HuH-7 (cell line): ENCODE measurements at places on chromosomes 6 and 20.

- no peak for DNase-seq
Observed at GRCh38 chr6:127484212-127484863, 25.1 kb upstream of the KIAA0408 start.

- no peak for DNase-seq
Observed at GRCh38 chr20:42406826-42407225, 782.9 kb downstream of the PTPRT start.

- no peak for DNase-seq
Observed at GRCh38 chr6:88584581-88585275, 378.7 kb downstream of the RNGTT start.

DNA sequence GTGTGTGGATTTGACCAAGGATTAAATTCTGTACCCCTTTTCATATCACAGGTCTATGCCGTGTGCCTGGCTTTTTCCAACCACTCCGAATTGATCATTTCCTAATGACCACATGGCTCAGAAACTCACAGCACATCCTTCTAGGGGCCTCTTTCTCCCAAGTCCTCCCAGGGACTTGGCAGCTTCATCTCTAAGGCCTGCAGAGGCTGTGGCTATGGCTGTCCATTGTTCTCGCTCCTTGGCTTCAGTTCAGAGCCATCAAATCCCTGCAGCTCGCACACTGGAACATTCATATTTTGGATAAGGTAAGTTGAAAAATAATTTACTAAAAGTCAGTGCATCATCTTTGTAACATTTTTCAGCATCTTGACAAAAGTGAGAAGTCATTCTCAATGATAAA lies 497.2 kb upstream of the CDH4 start:
- DNase-seq = no peak

- DNase-seq = no peak
Observed at GRCh38 chr6:35401514-35401913, 50.6 kb upstream of the FANCE start.

GRCh38 chr6:38646166-38646878 lies 6.6 kb upstream of the BTBD9 start:
- DNase-seq = no peak

- DNase-seq = peak; percentile 40
Observed at GRCh38 chr6:79586548-79586947, 44.6 kb upstream of the SH3BGRL2 start.

DNA sequence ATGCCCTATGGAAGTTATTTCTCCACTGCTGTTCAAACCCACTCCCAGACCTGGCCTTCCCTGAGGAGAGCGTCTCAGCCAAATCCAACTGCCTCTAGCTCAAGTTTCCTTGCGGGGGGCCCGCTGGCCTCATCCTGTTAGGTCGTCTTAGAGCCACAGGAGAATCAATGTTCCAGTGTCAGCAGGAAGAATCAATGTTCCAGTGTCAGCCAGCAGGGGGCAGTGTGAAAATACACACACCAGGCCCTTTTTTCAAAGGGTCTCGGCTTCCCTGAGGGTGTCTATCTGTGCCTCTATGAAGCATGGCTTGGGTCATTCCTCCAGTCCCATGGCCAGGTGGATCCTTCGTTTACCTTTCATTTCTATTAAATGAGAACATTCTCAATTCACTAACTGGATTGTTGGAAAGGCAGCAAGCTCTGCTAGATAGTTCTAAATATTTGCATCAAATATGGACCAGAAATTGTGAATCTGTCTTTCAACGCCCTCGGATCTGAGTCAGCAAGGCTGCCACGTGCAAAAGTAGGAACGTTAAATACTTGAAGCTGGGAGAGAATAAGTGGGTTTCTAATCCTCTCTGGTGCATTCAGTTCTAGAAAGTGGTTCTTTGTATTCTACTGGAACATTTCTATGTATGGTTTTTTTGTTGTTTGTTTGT lies 19.2 kb downstream of the PRND start:
- peak; percentile 62 for DNase-seq

- no peak for DNase-seq
Observed at GRCh38 chr6:15272562-15272961, 26.7 kb downstream of the JARID2 start.

- DNase-seq = no peak
Observed at GRCh38 chr6:37315157-37315515, 38.6 kb upstream of the RNF8 start.

- no peak for DNase-seq
Observed at GRCh38 chr20:45432294-45432693, 16.4 kb downstream of the PIGT start.

- no peak for DNase-seq
Observed at GRCh38 chr20:426566-426965, 18.5 kb downstream of the RBCK1 start.

DNA sequence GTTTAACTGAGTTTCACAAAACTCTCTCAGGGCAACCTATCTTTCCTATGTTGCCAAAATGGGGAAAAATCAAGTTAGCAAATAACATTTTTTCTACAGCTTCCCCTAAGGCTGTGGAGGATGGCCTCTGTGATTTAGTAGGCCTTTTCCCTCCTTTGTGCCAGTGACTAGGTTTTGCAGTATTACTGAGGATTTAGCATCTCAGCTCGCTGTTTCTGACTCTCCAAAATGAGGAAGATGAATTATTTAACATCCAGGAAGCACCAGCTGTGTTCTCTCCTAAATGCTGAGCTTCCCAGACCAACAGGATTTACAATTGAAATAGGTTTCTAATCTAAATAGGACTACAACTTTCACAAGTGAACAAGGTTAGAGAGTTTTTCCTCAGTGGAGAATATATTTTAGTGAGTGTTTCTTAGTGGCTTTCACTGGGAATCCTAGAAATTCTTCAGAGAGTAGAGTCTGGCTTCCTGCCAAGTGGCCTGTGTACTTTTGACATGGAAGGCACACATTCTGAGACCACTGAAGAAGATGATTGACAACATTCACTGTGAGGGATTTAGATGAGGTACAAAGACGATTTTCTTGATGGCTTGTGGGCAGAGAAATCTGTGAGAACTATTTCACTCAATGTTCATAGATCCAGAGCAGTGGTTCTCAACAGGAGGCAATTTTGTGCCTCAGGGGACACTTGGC lies 62.4 kb downstream of the PTCHD4 start:
- no peak for DNase-seq

- DNase-seq = no peak
Observed at GRCh38 chr6:109002051-109002697, 92.5 kb downstream of the SESN1 start.

GRCh38 chr6:31450751-31451150 lies 47.2 kb upstream of the MICB start:
- DNase-seq = no peak

- DNase-seq = no peak
Observed at GRCh38 chr6:71114986-71115385, 158.1 kb upstream of the B3GAT2 start.

- DNase-seq = peak; percentile 95
Observed at GRCh38 chr6:89940225-89941027, 46.2 kb downstream of the GJA10 start.

DNA sequence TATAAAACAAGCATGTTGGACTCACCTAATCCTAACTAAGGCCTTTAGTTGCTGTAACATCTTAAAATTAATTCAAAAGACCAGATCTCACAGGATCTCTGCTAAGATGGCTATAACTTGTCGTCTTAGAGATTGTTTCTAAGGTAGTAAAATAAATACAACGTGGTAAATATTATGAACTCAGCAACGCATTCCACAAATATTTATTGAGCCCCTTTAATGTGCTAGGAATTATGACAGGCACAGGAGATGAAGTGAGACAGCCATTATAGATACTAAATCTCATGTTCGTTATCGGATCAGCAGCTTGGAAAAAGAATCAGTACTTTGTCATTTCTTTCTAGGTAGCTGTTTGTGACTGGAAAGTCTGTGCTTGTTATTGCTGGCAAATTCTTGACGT lies 20.9 kb upstream of the MCM3 start:
- no peak for DNase-seq

GRCh38 chr6:141248021-141248799 lies 884.5 kb upstream of the GJE1 start:
- DNase-seq = no peak

GRCh38 chr20:37396416-37397075 lies 50.6 kb downstream of the SRC start:
- DNase-seq = no peak

- no peak for DNase-seq
Observed at GRCh38 chr20:8413691-8414090, 281.6 kb downstream of the PLCB1 start.

GRCh38 chr6:56840467-56841380 lies 114.2 kb upstream of the BEND6 start:
- no peak for DNase-seq

- DNase-seq = peak; percentile 94
Observed at GRCh38 chr6:167141667-167142432, 15.9 kb downstream of the GPR31 start.

- DNase-seq = no peak
Observed at GRCh38 chr20:1949347-1950100, 44.3 kb downstream of the PDYN start.

DNA sequence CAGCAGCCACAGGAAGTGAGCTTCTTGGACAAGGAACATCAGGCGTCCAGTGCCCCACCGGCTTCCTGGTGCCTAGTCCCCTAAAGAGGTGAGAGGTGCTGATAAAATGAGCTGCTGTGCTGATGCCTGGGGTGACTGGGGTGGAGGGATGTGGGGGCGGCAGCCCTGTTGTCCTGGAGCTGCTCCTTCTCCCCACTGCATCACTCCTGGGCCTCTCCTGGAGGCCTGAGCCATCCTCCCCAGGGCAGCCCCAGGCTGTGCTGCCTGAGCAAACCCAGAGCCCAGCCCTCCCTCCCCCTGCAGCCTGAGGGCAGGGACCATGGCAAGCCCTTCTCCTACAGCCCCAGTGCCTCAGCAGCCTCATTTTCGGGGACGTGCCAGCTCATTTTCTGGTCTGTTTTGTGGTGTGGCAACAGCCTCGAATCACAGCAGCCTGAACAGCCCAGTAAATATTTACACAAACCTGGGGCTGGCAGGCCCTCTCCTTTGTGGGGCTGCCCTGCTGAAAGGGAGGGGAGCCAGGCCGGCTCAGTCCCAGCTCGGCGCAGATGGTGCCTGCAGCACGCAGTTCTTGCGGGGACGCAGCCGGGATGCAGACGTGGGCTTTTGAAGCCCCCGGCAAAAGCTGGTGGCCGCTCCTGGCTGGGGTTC lies 259.9 kb downstream of the DLL1 start:
- no peak for DNase-seq

DNA sequence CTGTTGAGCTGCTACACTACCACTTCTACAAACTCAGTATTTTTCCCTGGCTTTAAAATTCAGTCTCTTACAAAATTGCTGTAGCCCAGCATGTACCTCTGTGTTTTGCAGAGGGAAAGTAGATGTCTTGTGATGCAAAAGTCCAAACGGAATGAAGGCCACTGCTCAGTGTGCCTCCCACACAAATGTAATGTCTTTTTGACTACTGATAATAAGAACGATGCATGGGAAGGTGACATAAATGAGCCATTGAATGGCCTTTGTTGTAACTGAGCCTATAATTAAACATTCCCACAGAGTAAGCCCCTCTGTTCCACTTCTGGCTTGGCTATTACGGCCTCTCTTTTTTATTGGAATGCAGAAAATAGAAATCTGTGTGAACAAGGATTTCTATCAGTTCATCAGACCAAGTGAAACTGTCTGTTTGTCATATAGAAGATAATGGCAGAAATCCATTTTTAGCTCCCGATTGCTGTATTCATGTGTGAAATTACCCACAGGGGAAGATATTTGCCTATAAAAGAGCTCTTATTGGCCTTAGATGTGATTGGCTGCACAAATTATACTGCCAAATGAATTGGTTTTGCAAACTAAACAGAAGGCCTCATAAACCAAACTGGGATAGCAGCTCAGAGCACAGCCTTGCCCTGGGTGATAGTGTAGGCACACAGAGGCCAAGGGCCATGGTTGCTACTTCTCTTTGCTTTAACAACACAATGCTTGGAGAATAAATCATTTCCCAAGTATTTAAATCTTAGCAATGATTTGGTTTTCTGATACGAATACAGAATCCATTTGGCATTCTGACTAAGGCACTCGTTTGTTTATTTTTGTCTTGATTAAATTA lies 241.5 kb upstream of the PLN start:
- no peak for DNase-seq

- no peak for DNase-seq
Observed at GRCh38 chr6:162862462-162862861, 134.7 kb downstream of the PACRG start.

DNA sequence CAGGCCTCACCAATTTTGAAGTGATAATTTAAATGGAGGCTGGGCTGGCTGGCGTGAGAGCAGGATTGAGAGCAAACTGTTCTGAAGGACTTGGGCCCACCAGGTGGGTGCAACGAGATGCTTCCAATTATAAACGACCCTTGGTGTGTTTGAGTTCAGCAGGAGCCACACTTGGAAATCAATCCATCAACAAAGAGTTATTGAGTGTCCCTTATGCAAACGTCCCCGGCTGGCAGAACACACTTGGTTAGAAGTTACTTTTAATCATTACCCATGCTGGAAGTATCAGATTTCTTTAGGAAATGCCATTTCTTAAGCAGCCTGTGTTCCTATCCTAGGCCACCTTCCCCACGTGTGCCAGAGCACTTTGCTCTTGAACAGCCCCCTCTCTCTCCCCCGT lies 37.8 kb upstream of the ZNF831 start:
- DNase-seq = no peak

GRCh38 chr6:169811072-169811471 lies 59.6 kb downstream of the ERMARD start:
- no peak for DNase-seq

- DNase-seq = no peak
Observed at GRCh38 chr6:116166369-116166768, 40.4 kb upstream of the COL10A1 start.

DNA sequence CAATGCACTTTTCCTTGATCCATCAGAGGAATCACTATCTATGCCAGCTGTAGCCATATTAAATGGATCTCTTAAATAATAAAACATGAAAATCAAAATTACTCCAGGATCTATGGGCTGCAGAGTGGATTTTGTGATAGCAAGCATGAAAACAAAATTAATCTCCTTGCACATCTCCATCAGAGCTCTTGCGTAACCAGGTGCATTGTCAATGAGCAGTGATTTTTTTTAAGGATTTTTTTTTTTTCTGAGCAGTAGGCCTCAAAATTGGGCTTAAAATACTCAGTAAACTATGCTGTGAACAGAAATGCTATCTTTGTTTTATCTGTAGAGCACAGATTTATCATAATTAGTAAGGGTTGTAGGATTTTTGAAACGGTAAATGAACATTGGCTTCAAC lies 11.5 kb upstream of the CST3 start:
- no peak for DNase-seq

DNA sequence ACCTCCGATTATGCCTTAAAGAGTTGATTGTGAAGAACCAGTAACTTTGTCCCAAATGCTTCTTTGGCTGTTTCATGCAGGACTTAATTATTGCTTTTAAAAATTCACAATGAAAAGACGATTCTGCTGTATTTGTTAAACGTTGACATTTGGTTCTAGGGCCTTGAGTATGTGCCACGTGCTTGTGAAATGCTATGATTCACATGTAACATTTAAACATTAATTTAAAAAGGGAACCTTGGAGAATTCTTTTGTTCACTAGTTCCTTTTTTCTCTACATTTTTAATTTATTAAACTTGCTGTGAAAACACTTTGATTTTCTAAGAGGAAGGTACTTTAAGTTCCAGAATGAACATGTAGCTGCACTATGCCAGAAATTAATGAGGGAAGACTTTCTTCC lies 9.5 kb downstream of the GZF1 start:
- DNase-seq = no peak
